ENCODE measurements at places on chromosomes 6 and 20.

DNA sequence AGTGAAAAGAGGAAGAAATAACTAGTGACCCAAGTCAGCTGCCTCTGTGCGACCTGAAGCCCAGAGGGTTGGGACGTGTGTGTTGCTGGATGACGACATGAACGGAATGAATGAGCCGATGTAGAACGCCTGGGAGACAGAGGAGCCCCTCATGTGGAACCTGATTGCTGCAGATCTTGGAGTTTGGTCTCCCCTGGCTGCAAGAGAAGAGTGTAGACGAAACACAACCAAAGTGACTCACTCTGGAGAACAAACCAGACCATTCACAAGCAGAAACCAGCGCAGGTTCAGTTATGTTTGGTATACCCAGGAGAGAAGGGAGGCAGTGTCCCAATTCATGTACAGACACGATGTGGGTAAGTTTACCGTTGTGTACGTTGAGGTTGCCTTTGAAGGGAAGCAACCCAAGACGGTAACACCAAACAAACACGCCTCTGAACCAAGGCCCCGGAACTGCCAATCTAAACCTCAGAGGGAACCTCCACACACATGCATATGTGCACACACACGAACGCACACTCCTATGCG is 265.9 kb downstream of the BMP7 start:
- no peak overlapping the region for H3K4me3 ChIP-seq
- no peaks in the 10 kb centered on the region for H3K27me3 ChIP-seq
- no peaks in the 10 kb centered on the region for H3K4me1 ChIP-seq

- no peaks in the 10 kb centered on the region for H3K27me3 ChIP-seq
- no peak for DNase-seq
- H3K4me1 ChIP-seq = peaks cover 16% of the 10 kb centered on the region
- H3K4me3 ChIP-seq = no peak overlapping the region
- no peaks in the 10 kb centered on the region for H3K36me3 ChIP-seq
These were observed 78.0 kb upstream of the MPC1 start for GRCh38 chr6:166460473-166461437.

GRCh38 chr20:22684072-22684762 is 99.8 kb upstream of the FOXA2 start:
- no peaks in the 10 kb centered on the region for H3K4me1 ChIP-seq
- peak; percentile 49 for DNase-seq
- H3K27me3 ChIP-seq = no peaks in the 10 kb centered on the region
- no peak overlapping the region for H3K4me3 ChIP-seq

DNA sequence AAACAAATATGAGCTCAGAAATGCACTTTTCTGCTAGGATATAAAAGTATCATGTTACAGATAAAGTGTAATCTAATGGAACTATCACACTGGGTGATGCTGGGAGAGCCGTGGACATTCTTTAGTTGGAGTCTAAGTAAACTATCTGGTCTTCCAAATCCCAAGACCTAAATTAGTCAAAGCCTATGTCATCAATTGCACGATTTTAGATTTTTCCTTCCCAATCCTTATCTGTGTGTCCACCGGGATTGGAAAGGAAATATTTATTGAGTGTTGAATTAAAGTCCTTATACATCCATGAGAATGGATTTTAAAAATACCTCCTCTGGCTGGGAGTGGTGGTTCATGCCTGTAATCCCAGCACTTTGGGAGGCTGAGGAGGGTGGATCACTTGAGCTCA is 19.6 kb upstream of the MRAP2 start:
- H3K27ac ChIP-seq = no peak overlapping the region
- DNase-seq = no peak
- no peak overlapping the region for H3K4me3 ChIP-seq
- no peaks in the 10 kb centered on the region for H3K4me1 ChIP-seq
- H3K27me3 ChIP-seq = no peaks in the 10 kb centered on the region

GRCh38 chr20:52978851-52979250 is 6.7 kb downstream of the TSHZ2 start:
- no peaks in the 10 kb centered on the region for H3K27me3 ChIP-seq
- H3K27ac ChIP-seq = no peak overlapping the region
- H3K4me1 ChIP-seq = no peaks in the 10 kb centered on the region

DNA sequence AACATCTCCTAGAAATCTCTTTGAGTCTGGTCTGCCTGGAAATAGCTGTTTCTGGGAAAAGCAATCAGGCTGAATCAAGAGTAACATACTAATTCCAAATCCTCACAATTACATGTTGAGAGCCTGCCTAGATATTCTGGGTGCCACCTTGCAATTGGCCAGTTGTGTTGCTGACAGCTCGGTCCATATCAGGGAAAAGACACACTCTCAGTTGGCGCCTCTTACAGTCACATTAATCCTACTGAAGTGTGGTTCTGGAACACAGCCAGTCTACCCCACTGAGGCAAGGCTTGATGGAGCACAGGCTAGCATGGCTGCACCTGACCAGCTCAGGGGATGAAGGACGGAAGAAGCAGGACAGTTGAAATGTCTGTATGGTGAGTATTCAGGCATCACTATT is 121.4 kb upstream of the TAB2 start:
- H3K4me3 ChIP-seq = no peak overlapping the region
- no peak for DNase-seq
- no peaks in the 10 kb centered on the region for H3K27me3 ChIP-seq
- H3K27ac ChIP-seq = no peak overlapping the region
- H3K36me3 ChIP-seq = no peaks in the 10 kb centered on the region

GRCh38 chr6:170485159-170485558 is 67.9 kb downstream of the PSMB1 start:
- no peak overlapping the region for H3K4me3 ChIP-seq
- no peaks in the 10 kb centered on the region for H3K27me3 ChIP-seq
- no peaks in the 10 kb centered on the region for H3K36me3 ChIP-seq
- DNase-seq = no peak
- H3K4me1 ChIP-seq = peaks cover 3% of the 10 kb centered on the region

GRCh38 chr6:90978046-90978445 is 391.2 kb upstream of the MAP3K7 start:
- no peak overlapping the region for H3K27ac ChIP-seq
- H3K27me3 ChIP-seq = no peaks in the 10 kb centered on the region
- no peak for DNase-seq
- H3K4me1 ChIP-seq = no peaks in the 10 kb centered on the region

GRCh38 chr6:106885679-106886078 is 88.8 kb downstream of the CD24 start:
- H3K27me3 ChIP-seq = no peaks in the 10 kb centered on the region
- no peak overlapping the region for H3K4me3 ChIP-seq
- H3K27ac ChIP-seq = no peak overlapping the region
- H3K36me3 ChIP-seq = no peaks in the 10 kb centered on the region
- H3K4me1 ChIP-seq = no peaks in the 10 kb centered on the region
- DNase-seq = no peak

GRCh38 chr20:32285621-32286371 is 8.3 kb downstream of the KIF3B start:
- no peaks in the 10 kb centered on the region for H3K36me3 ChIP-seq
- no peak for DNase-seq
- no peak overlapping the region for H3K27ac ChIP-seq
- no peaks in the 10 kb centered on the region for H3K27me3 ChIP-seq
- H3K4me3 ChIP-seq = no peak overlapping the region
- H3K4me1 ChIP-seq = peaks cover 18% of the 10 kb centered on the region

- DNase-seq = no peak
- no peak overlapping the region for H3K27ac ChIP-seq
- peaks cover 14% of the 10 kb centered on the region for H3K4me1 ChIP-seq
- H3K27me3 ChIP-seq = peaks cover 6% of the 10 kb centered on the region
- no peak overlapping the region for H3K4me3 ChIP-seq
These were observed 1.2 kb downstream of the ELOVL2 start for GRCh38 chr6:11042750-11043377.
